Stimulated activated CD8-positive, alpha-beta memory T cell treated with anti-CD3 and anti-CD28 coated beads, Interleukin-15, amount 100 ng/mL, for 48 hours (primary cell): ENCODE measurements at places on chromosomes 4 and X.

- DNase-seq = no peak
These were observed 654.9 kb upstream of the HTR2C start for GRCh38 chrX:113929004-113929403.

GRCh38 chrX:24526616-24527015 lies 61.5 kb downstream of the PDK3 start:
- DNase-seq = no peak

GRCh38 chr4:131093303-131093702 lies 1997.4 kb downstream of the C4orf33 start:
- DNase-seq = no peak

- no peak for DNase-seq
These were observed 109.9 kb upstream of the FAM47C start for GRCh38 chrX:36898301-36898700.

GRCh38 chr4:148118633-148119032 lies 323.6 kb downstream of the NR3C2 start:
- no peak for DNase-seq

DNA sequence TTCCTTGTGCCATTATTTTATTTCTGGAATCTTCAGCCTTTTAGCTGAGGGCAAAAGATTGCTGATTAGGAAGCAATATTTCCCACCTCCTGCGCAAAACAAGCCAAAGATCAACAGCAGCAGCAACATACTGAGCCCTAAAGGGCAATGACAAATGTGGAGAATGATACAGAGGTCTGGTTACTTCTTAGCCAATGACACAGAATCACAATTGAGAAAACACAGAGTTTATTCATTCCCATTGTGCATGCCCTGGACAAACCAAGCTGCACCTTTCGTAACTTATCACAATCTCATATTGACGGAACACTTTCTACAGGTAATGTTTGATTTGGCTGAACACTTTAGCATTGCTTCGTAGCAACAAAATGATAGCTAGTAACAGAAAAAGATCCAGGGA lies 13.4 kb downstream of the F9 start:
- DNase-seq = no peak

DNA sequence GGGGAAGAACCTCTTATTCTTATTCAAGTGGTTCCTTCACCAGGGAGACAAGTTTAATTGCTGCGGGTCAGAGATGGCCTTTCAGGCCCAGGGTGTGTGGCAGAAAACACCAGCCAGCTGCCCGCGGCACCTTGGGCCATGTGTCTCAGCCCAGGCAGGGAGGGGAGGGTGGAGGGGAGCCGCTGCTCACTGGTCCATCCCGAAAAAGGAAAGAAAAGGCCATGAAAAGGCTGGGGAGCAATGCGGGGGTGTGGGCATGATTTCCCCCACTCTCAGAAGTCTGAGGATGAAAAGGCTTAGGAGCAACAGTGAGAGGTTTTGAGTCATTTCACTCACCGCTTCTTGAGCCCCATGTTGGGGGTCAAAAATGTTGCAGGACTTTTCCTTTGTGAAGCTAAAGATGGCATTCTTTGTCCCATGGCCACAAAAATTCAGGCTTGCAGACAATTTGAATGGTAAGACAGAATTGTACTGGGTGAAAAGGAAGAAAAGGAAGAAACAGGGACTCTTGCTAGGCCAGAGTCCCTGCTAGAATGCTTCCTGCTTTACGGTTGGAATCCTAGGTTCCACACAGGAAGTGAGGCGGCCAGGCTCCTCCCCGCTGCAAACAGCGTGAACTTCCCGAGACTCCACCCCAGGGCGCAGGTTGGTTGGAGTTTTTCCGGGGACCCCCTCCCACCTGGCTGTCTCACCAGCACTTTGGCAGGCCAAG lies 17.4 kb upstream of the FAM47E start:
- no peak for DNase-seq

- no peak for DNase-seq
These were observed 111.7 kb downstream of the TENM3 start for GRCh38 chr4:182354867-182355266.

DNA sequence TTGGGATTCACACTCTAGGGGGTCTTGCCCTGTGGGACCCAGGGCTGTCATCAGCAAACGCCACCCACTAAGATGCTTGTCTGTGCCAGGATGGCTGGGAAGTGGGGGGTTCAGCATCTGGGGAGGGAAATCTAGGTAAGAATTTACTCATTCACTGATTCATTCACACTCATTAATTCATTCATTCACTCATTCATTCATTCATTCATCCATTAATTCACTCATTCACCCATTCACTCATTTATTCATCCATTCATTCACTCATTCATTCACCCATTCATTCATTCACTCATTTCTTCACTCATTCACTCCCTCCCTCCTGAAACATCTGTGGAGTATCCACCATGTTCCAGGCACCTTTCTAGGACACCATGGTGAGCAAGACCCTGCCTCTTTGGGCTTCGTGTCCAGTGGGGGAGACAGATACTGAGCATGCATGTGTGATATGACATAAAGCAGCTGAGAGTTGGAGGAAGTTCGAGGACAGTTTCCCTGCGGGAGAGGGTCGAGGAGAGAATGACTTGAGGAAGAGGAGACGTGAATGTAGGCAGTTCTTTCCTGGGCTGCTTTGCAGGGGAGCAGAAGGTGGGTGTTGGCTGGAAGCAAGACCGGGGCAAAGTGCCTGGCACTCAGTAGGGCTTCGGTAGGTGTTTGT lies 90.6 kb downstream of the SORCS2 start:
- no peak for DNase-seq

GRCh38 chr4:156158747-156159146 lies 205.1 kb upstream of the CTSO start:
- no peak for DNase-seq

DNA sequence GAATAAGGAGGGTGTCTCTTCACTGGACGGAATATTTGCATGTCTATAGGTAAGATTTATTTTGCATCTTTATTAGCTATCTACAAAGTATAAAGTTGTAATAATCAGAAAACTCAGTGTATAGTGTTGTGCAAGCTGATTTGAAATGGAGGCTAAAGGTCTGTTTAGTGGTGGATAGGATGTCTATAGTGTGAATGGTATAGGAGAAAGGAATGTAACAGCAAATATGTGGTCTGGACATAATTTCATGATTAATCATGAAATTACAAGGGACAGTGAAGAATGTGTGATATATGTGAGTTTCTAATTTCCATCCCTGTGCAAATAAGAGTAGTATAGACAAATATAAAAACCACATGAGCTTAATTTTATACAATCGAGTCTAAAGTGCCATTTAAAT lies 79.3 kb upstream of the CAMK2D start:
- DNase-seq = no peak

DNA sequence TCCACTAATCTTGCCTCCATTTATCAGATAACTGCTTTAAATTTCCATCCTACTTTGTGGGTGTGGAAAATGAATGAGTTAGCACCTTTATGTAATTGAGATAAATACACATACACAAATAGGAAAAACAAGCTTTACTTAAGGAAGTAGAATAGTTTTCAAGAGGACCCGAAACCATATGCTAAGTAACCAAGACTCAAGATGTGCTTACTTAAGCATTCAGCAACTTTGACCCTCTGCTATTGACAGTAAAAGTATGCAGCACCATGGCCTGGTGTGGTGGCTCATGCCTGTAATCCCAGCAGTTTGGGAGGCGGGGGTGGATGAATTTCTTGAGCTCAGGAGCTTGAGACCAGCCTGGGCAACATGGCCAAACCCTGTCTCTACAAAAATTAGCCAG lies 29.9 kb downstream of the RNF175 start:
- DNase-seq = no peak

GRCh38 chr4:130183096-130183495 lies 1087.1 kb downstream of the C4orf33 start:
- no peak for DNase-seq

- DNase-seq = no peak
These were observed 27.6 kb downstream of the FGFRL1 start for GRCh38 chr4:1038948-1039492.

DNA sequence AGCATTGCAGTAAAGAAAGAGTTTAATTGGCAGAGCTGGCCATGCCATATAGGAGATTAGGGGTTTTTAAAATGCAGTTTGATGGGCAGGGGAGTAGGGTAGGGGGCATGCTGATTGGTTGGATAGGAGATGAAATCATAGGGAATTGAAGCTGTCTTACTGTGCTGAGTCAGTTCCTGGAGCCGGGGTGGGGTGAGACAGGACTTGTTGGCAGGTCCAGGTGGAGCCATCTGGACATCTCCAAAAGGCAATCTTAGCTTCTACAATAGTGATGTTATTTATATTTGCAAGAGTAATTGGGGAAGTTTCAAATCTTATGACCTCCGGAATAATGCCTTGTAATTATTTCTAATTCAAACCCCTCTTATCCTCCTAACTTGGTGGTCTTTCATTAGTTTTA lies 32.4 kb upstream of the PGM2 start:
- DNase-seq = no peak

DNA sequence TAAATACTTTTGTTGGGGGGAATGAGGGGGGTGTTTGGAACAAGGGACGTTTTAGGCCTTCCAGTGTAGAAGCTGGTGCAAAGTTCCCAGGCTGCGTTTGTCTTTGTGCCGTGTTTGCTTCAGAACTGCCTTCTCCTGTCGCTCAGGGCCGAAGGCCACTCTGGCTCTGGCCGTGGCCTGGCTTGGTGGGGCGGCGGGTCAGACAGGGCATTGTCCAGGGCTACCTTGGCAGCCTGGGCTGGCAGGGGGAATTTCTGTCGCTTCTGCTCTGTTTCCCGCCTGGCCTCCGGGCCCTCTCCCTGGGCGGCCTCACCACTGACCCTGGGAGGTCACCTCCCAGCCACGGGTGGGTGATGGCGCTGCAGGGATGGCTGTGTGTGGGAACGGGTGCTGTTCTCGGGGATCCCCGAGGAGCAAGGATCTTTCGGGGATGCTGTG lies 140.0 kb downstream of the COL4A6 start:
- DNase-seq = no peak

DNA sequence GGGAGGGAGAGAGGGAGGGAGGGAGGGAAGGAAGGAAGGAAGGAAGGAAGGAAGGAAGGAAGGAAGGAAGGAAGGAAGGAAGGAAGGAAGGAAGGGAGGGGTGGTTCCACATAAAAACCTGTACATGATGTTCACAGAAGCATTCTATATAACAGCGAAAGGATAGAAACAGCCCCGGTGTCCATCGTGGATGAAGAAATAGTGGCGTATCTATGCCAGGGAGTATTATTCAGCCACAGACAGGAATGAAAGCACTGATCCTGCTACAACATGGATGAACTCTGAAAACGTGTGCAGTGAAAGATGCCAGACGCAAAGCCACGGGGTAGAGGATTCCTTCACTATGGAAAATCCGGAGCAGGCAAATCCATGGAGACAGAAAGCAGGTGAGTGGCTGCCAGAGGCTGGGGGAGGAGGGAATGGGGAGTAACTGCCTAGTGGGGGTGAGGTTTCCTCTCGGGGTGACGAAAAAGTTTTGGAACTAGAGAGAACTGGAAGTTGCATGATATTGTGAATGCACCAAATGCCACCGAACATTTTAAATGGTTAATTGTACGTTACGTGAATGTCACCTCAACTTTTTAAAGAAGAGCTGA lies 92.2 kb downstream of the ABLIM2 start:
- DNase-seq = no peak

DNA sequence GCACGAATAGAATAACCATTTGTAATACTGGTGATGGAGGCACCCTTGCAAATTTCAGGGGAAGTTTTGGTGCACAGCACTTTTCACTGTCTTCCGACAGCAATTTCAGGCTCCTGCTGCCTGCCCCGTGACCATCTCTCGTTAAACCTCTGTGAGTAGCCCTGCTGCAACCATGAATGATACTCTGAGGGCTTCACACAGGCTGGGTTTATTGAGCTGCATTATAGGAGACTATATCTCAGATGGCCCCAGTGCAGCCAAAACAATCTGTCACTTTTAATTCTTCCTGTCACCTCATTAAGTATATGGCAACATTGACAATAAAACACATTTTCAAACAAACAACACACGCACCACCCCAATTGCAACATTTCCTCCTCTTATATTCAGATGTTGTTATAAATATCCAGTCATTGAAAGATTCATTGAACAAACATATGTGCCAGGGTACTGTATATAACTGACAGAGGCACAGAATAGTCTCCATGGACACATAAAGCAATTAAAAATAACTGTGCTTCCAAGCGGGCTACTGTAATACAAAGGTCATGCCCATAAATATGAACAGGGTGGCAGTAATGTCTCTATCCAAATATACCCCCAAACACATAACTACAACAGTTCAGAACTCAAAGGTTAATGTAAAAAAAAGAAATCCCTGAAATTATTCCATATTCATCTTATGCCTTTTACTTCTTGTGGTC lies 477.0 kb downstream of the GBA3 start:
- no peak for DNase-seq

- DNase-seq = no peak
These were observed 11.2 kb upstream of the CCNG2 start for GRCh38 chr4:77145842-77146185.

GRCh38 chr4:123974386-123975149 lies 578.0 kb downstream of the SPRY1 start:
- no peak for DNase-seq

- no peak for DNase-seq
These were observed 63.4 kb downstream of the FHDC1 start for GRCh38 chr4:152999346-153000075.

GRCh38 chrX:18981124-18981807 lies 2.6 kb downstream of the PHKA2 start:
- no peak for DNase-seq

GRCh38 chrX:48966796-48967579 lies 4.7 kb downstream of the KCND1 start:
- no peak for DNase-seq

DNA sequence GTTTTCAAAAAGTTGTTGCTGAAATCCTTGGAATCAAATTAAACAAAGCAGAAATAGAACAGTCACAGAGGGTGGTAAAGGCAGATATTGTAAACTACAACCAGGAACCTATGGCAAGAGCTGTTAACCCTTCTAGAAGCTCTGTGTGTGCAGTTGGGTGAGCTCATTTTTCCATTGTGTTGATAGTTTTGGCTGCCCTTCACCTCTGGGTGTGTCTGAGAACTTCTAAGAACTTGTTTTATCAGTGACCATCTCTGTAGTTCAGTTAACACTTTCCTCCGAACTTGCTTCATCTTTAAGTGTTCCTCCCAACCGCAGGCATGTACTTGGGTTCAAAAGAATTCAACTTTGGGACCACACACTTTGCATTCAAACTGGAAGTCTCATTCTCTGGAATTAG lies 32.7 kb downstream of the RBMX start:
- DNase-seq = no peak

- DNase-seq = no peak
These were observed 16.9 kb downstream of the STAP1 start for GRCh38 chr4:67575232-67576058.

GRCh38 chrX:111360839-111361238 lies 51.2 kb downstream of the DCX start:
- DNase-seq = no peak

DNA sequence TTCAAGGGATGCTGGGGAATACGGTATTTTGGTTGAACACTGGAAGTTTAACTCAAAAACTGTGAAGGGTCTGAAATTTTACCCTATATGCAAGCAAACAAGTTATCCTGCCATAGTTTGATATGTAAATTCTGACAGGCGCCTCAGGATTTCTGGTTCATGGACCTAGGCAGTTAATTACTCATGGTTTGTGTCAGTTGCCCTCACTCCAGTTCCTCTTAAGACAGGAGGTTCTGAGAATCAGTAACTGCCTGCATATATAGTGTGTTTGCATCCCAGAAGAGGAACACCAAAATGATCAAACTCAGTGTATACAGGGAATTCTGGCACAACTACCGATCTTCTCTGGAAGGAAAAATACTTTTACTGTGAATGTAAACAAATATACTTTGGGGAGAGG lies 360.4 kb upstream of the NWD2 start:
- DNase-seq = no peak

GRCh38 chr4:87270144-87270543 lies 49.7 kb upstream of the KLHL8 start:
- DNase-seq = no peak
